GM12892 (cell line): ENCODE measurements at places on chromosomes 7 and 10.
A peak's percentile ranks its signal among the peaks of the same experiment; 100 is the strongest.

- DNase-seq, result no peak
These were observed 150.3 kb upstream of the PHYHIPL start for GRCh38 chr10:59025981-59026765.

GRCh38 chr7:139727151-139727705 is 50.6 kb downstream of the HIPK2 start:
- no peak for DNase-seq

- DNase-seq, result no peak
These were observed 8.9 kb downstream of the DENND11 start for GRCh38 chr7:141693082-141693481.

DNA sequence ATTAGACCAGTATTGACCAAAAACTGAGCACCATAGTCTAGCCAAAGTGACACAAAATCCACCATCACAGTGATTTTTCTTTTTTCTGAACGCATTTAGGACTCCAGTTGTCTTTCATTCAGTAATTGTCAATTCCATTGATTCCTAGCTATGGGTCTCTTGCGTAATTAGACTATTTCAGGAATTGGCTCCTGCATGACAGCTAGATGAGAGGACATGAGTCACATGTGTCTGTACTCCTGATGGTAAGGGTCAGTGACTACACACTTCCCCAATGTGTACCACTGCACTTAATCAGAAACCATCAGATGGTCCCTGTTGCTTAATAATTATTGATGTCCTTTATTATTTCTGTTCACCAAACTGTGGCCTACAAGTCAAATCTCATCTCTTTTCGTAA is 469.5 kb downstream of the POM121L12 start:
- no peak for DNase-seq

DNA sequence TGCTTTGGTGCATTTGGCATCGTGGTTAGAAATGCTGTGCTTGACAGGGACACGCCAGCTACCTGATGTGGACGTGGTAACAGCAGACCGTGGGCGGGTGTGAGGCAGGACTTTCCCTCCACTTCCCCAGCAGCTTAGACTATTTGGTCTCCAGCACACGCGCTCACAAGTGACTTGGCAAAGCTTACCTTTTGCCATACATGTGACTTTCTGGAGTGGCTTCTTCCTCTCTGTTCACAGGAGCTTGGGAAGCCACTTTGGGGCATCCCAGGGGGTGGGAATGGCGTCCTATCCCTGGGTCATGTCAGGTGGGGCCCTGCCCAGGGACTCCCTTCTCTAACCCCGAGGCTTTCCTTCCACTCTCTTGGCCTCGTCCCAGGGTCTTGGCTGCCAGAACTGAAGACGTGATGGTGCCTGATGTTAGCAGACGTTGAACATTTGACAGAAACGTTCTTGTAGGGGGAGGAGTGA is 228.7 kb upstream of the KLF6 start:
- DNase-seq, result no peak

DNA sequence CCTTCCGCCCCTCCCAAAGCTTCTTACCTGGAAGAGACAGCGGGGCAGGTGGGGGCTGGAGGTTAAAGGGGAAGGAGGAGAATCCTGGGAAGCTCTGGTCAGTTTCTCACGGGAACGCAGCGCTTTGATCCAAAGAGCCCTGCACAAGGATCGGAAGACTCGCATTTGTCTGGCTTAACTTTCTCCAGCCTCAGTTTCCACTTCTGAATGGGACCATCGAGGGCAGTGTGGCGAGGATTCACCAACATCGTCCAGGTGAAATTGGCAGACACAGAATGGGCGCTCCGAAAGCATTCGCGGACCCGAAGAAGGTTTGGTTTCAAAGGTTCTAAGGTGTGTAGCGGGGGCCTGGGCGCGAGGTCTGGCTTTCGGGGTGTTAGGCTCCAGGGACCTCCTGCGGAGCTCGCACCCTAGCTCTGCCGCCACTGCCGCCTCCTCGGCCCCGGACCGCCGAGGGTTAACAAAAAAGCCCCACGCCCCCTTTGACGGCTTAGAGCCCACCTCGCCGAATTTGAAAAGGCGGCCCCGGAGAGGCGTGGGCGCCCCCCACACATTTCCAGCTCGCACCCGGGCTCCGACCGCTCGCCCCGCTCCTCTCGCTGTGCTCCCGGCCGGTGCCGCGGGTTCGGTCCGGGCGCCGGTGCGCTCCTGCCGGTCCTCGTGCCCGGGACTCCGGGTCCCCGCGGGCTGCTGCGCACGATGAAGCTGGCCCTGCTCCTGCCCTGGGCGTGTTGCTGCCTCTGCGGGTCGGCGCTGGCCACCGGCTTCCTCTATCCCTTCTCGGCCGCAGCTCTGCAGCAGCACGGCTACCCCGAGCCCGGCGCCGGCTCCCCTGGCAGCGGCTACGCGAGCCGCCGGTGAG is at the start of gene COL26A1:
TSS of gene COL26A1 (plus strand) at position 542 of the 862 bp plus-strand sequence. CDS start at position 700, 158 bp downstream.
- no peak for DNase-seq

- DNase-seq, result no peak
These were observed 416.5 kb downstream of the MAGI2 start for GRCh38 chr7:79037001-79037400.

- no peak for DNase-seq
These were observed 117.5 kb downstream of the TCF7L2 start for GRCh38 chr10:113067501-113067900.

DNA sequence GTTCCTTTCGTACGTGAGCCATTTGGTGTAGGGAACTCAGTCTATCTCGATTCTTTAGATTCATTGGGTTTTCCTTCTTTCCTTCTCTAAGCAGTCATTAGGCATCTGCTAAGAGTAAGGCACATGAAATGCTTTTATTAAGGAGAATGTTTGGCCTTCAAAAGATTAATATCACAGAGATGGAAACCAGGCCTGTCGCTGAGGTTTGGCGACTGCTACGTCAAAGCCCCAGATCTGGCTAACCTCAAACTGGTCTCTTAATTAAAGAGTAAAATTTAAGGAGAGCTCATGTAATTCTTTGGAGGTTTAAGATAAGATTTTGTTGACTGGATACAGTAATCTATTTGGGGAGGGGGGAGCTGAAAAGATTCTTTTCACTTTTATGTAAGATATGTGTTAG is 189.8 kb downstream of the JCAD start:
- no peak for DNase-seq

DNA sequence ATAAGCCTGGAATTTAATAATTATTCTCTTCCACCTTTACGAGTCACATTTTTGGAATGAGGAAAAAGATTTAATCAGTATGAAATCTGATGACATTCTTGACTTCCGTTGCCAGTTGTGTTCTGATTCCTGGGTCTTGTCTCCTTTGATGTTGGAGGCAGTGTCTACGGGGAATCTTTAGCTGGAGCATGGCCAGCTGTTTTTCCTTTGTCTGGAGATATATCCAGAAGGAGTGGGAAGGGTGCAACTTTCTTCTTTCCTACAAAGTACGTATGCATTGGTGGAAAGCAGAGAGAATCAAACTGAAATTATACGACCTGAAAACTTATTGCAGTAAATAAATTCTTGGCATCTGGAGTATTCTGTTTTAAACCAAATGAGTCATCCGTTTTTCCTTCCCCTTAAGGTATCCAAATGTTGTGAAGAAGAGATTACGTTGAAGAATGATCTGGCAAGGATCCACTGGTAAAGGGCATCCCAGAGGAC is 6.9 kb upstream of the GNG11 start:
- no peak for DNase-seq

DNA sequence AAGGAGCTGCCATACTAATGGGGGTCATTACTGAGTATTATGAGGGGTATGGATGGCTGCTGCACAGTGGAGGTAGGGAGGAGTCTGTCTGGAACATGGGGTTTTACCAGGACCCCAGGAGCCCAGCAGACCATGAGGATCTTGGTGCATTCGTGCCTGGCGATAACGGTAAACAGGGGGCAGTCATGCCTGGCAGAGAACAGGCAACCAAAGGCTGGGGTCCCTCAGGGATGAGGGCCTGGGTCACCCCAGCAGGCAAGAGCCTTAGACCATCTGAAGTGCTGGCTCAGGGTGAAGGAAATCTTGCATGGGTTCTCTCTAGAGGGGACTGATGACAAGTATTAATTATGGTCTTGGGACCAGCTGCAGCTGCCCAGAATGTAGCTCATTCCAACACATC is 46.1 kb downstream of the MYL10 start:
- DNase-seq, result no peak

- DNase-seq, result no peak
These were observed 31.2 kb upstream of the UMAD1 start for GRCh38 chr7:7609330-7609729.

DNA sequence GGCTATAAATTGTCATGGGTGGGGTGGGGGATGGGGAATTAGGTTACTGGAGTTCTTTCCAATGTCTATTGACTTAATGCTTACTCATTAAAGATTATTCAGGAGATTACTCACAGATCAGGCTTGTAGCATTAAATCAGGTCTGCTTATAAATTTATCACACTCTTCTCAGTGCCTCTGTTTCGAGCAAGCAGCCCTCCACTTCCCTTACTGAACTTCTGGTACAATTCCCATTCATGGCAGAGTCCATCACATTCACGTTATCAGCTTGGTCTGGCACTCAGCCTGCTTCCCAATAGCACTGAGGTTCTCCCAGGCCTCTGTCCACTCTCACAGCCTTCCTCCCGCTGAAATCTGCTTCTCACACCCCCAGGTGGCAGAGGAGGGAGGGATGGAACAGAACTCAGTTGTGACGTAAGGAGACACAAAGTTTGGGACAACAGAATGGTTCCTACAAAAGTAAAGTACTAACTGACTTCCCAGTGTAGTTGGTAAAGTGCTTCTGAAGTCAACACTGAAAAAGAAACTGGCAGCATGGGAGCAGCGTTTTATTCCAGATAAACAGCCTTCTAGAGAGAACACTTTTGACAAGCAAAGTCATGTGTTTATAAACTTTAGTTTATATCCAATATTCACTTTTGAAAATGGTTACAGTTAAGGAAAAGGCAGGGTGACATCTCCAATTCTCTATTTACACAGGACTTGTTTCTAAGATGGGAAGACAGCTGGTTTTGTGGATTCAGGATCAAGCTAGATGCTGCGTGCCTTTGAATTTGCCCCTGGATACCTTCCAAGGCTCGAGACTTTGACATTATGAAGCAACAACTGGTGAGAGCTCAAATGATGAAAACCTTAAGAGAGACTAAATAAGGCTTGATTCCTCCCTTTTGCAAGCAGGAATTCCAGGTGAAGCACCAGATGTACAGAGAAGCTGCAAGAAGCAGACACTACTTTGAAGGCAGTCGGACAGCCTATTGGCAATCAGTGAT is 81.4 kb downstream of the ATXN7L1 start:
- DNase-seq, result no peak

DNA sequence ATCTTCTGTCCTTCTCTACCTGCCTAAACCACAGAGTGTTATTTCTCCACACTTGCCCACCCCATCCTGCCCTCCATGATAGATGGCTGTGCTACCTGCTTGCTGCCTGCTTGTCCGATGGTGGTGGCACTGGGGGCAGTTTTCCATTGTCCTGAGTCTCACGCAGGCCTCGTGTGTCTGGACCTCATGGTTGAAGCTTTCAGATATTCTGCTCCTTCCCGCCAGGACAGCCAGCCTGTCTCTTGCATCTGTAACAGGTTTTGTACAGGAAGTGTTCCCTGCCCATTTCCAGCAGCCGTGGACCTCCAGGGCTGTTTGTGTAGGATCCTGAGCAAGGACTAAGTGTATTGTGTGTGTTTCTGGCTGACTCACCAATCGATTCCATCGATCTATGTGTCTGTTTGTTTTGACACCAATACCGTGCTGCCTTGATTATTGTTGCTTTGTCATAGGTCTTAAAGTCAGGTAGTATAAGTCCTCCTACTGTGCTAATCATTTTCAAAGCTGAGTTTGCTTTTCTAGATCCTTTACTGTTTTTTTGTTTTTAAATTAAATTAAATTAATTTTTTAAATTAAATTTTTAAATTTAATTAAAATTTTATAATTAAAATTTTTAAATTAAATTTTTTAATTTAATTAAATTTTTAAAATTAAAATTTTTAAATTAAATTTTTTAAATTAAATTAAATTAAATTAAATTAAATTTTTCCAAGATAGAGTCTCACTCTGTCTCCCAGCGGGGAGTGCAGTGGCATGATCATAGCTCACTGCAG is 8.5 kb downstream of the IL15RA start:
- DNase-seq, result no peak

- DNase-seq, result peak; percentile 47
These were observed 650 bp upstream of the ZFAND2A start for GRCh38 chr7:1160670-1161021.

GRCh38 chr10:94361171-94361794 is 1.5 kb downstream of the NOC3L start:
- no peak for DNase-seq

- no peak for DNase-seq
These were observed 2.0 kb downstream of the ANKRD2 start for GRCh38 chr10:97574374-97575126.

DNA sequence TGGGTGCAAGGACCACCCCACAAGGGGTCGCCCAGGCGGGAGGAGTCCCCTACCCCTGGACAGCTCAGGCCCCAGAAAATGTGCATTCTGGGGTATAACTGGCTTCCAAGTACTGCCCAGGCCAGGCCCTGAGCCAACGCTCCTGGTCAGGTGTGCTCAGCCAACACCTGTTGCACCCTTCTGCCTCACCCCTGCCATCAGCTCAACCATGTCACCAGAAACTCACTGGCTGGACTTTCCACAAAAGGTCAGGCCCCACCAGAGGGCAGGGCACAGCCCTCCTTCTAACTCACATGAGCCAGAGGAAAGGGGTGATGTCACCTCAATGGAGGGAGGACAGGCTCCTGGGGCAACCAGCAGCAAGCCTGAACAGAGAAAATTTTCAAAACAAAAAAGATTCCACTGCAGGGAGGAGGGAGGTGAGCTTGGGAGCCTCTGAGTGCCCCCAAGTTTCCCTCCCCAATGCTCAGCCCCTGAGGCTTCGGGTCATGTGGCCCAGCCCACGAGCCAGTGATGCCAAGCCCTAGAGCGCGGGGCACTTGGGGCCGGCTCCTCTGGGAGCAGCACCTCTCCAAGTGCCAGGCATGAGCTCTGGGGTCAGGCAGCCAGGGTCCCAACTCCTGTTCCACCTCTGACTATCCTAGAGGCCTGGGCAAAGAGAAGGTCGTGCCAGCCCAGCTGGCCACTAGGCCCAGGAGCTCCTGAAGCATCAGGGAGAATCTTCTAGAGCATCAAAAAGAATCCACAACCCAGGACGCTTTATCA is 2.2 kb downstream of the OGDHL start:
- DNase-seq, result no peak

DNA sequence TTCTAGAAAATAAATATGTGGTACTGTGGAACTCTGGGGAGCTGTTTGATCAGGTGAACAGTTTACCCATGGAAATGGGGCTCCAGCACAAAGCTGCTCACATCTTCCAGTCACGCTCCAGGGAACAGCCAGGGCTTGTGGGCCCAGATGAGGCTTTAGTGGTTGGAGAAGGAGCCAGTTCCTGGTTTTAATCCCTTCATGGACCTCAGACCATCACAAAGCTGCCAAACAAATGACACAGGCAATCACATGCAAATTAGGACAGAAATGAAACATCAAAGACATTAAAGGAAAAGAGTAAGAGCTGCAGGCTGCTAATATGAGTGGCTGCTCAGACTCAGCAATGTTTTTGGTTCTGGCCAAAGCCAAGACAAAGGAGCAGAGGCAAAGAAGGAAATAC is 2.2 kb upstream of the ATP6V0E2 start:
- no peak for DNase-seq

- DNase-seq, result no peak
These were observed 13.1 kb upstream of the TNPO3 start for GRCh38 chr7:129067943-129068548.
